ENCODE measurements at places on chromosomes 4 and X. TPM values are rescaled to one million over a fixed set of nuclear protein-coding genes. Genes with fewer than 3 reads are reported as not detected.

Gene PPP4R3C
- not detected for total RNA-seq

Gene GABRG1
- total RNA-seq, result not detected

Gene SPATA18
- total RNA-seq, result 5.6 TPM

Gene BEX5
- not detected for total RNA-seq

Gene PRSS12
- 0.24 TPM for total RNA-seq

Gene REELD1
- total RNA-seq, result not detected

Gene HTN3
- total RNA-seq, result not detected

Gene DGKK
- total RNA-seq, result not detected

Gene DRD5
- not detected for total RNA-seq

Gene CENPC
- total RNA-seq, result 4.3 TPM

Gene EDNRA
- total RNA-seq, result 0.24 TPM

Gene POF1B
- 3.3 TPM for total RNA-seq

Gene PRKG2
- 0.78 TPM for total RNA-seq

Gene AGA
- 15.1 TPM for total RNA-seq

Gene FGFRL1
- 20.1 TPM for total RNA-seq

Gene UNC5C
- 0.01 TPM for total RNA-seq

Gene AMBN
- total RNA-seq, result not detected

Gene RHOXF2B
- total RNA-seq, result not detected

Gene ESX1
- not detected for total RNA-seq

Gene ARMCX6
- 47.2 TPM for total RNA-seq

Gene RAB41
- not detected for total RNA-seq

Gene G3BP2
- total RNA-seq, result 105 TPM

Gene MAGEA3
- total RNA-seq, result 2.9 TPM

Gene NSDHL
- 42.5 TPM for total RNA-seq

Gene TGIF2LX
- not detected for total RNA-seq

Gene NSG1
- total RNA-seq, result 2.2 TPM

Gene FRG2
- total RNA-seq, result 0.09 TPM

Gene RS1
- not detected for total RNA-seq

Gene ARHGAP4
- 1.1 TPM for total RNA-seq

Gene GPR173
- total RNA-seq, result not detected

Gene NSUN7
- total RNA-seq, result 0.36 TPM

Gene FGF16
- not detected for total RNA-seq

Gene FRMD7
- not detected for total RNA-seq

Gene EIF2S3
- total RNA-seq, result 132 TPM

Gene TMEM150C
- total RNA-seq, result 1.3 TPM

Gene SLC9B1
- 0.09 TPM for total RNA-seq

Gene LNX1
- not detected for total RNA-seq

Gene GSX2
- total RNA-seq, result not detected

Gene SPRY1
- total RNA-seq, result 1.0 TPM
